ENCODE measurements at places on chromosomes 5 and 9.

DNA sequence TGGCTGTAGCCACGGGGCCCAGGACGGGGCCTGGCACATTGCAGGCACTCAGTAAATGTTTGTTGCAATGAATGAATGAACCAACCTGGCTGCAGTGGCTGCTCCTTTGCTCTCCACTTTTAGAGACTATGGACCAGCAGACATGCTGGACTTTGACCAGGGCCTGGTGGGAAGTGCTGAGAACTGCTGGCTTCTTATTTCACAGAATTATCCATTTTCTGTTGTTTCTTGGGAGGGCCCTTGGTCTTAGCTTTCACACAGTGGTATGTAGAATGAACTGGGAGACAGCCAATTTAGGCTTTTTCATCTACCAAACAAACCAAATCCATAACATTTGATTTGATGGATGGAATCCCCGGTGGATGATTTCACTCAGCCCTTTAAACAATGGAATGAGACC lies 78.0 kb upstream of the LHFPL2 start:
- DNase-seq: no peak

DNA sequence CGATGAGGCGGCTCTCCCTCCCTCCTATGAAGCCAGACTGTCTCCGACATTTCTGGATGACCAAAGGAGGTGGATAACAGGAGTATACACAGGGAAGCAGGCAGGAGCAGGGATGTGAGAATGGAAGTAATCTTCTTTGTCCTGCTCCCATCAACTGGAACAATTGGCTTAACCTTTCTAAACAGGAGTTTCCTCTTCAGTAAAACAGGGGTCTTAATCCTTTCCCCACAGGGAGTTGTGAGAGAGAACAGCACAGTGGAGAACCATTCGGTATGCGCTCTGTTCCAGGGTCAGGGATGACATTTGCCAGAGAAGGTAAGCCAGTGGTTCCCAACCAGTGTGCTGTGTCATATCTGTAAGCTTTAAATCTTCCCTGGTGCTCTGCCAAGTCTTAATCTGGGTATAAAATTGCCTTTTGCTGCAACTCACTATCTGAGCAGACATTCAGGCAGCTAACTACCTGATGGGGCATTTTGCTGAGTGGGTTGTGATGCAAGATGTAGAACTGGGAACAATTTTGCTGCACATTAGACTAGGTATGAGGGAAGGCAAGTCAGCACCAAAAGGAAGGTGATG lies 294.8 kb upstream of the KIF2A start:
- DNase-seq: no peak

DNA sequence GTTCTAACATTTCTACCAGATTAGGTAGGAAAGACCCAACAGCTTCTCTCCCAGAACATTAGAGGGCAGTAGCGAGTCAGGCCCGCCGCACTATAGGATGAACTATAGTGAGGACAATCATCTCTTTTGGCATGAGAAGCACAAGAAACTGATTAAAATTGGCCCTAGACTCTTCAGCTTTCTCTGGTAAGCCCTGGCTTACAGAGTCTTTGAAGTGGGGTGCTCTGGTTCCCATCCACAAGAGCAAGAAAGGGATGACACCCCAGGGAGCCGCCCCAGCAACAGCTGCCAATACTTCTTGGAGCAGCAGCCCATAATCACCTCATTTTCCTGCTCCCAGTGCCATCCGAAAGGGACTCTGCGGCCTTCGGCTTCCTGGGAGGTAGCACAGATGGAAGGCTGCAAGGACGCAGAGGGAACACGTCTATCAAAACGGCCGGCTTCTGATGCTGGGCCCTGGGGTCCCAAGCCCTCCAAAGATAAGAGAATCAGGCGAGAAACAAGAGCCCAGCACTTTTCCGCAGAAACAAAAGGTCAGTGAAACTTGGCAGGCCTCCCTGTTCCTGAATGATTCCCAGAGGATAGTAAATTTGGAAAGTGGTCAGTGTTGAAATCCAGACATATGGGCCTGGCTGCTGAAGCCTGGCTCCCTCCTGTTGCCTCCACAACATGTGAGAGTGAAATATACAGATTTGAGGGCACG lies 69.3 kb downstream of the HSD17B3 start:
- no peak for DNase-seq

GRCh38 chr5:173733831-173734501 lies 117.5 kb upstream of the BOD1 start:
- no peak for DNase-seq

GRCh38 chr5:159978358-159978757 lies 30.6 kb upstream of the TTC1 start:
- DNase-seq: no peak

DNA sequence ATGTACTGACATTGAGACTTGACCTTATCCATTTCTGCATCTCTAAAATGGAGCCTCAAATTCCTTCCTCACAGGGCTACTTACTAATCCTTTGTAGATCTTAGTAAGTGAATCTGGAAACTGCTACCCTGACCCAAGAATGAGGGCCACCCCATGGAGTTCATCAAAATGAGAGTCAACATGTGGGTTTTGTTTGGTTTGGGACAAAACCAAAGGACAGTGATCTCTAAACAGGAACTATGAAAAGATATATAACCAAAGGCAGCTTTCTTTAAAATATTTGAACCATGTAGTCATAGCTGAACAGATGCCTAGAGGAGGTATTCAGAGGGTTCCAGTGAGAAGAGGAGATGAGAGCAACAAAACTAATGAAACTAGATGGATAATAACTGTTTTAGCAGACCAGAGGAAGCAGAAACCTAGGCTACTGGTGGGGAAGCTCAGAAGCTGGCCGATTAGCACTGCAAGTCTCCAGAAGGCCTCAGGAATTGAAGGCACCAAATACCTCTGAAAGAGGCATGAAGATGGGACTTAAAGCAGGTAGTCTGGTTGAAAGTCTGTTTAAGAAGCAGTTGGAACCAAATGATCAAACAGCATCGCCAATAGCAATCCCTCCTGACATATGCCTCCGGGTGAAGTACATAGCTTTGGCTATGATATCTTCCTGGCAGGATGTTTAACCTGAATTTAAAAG lies 45.8 kb downstream of the THOC3 start:
- DNase-seq: no peak

DNA sequence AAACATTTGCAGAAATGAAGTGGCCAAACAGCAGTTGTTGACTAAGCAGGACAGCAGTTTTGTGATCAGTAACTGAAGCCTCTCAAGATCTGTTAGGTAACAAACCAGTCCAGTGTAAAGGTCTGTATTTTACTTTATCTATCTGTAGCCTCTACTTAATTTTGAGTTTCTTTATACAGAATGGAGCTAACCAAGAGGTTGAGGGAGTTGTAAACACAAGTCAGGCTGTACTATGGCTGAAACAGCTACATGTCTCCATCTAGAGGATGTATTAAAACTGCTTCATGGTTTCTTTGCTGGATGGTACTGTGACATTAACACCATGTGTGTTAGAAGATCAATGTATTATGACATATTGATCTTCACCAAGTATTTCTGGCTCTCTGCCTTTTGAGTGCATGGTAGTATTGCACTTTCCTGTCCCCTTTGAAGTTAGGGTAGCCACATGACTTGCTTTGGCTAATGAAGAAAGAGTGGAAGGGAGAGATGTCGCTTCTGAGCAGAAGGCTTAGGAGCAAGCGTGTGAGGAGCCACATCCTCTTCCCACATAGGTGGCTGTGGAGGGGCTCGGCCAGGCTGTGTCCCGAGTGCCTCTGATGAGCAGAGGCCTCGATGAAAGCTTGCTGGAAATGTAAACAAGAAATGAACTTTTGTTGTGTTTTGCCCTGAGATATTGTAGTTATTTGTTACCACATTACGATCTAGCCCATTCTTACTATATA lies 105.6 kb upstream of the PCA3 start:
- DNase-seq: no peak

DNA sequence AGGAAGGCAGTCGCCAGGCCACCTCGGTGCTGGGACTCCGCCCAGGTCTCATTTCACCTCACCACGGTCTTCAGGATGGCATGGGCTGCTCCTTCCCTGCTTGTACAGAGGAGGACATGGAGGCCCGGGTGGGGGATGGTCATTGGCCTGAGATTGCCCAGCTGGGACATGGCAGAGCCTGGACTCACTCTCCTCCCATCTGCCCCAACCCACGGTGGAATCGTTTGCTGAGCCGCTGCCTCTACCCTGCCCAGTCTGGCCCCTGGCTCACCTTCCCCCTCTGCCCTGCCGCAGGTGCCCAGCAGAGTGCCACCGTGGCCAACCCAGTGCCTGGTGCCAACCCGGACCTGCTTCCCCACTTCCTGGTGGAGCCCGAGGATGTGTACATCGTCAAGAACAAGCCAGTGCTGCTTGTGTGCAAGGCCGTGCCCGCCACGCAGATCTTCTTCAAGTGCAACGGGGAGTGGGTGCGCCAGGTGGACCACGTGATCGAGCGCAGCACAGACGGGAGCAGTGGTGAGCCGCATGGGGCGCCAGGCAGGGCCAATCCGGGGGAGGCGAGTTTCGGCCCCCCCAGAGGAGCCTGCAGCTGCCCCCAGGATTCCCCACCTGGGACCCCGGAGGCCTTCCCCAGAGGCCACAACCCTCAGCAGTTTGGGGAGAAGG lies 36.7 kb downstream of the HK3 start:
- DNase-seq: no peak

DNA sequence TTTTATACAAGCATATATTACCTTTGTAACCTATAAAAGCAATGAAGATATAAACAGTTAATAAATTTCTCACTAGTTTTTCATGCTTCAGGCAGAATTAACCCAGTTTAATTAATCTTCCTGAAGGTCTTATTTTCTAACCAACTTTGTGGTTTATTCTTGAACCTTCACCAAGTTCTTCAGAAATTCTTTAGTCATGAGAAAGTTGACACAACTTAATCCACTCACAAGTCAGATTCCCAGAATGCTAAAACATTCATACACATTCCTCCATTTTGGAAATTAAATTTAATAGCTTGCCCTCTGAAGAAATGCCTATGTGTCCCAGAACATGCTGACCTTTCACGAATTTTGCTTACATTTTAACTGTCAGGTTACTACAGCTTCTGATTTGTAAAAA lies 105.4 kb upstream of the PAM start:
- no peak for DNase-seq

- DNase-seq: no peak
Observed at GRCh38 chr5:105508519-105508918, 1945.9 kb upstream of the NUDT12 start.

GRCh38 chr9:135614821-135615665 lies 24.3 kb downstream of the GLT6D1 start:
- no peak for DNase-seq

DNA sequence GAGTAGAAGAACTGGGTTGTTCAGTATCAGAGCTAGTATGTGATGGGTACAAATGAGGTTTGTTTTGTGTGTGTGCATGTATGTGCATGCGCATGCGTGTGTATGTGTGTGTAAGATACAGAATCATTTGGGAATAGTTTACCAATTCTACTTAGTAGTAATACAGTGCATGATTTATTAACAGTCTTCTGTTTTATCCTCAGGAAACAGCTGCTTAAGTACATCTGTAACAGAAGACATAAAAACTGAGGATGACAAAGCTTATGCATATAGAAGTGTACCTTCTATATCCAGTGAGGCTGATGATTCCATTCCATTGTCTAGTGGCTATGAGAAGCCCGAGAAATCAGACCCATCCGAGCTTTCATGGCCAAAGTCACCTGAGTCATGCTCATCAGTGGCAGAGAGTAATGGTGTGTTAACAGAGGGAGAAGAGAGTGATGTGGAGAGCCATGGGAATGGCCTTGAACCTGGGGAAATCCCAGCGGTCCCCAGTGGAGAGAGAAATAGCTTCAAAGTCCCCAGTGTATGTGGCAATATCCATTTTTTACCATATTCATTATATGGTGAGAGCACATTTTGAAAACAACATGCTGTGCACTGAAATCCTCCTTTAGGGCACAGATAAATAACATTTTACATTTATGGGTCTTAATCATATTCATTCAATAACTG lies 228.5 kb downstream of the KDM4C start:
- no peak for DNase-seq

GRCh38 chr5:133706506-133707430 lies 94.4 kb upstream of the FSTL4 start:
- no peak for DNase-seq

- no peak for DNase-seq
Observed at GRCh38 chr5:158163451-158164295, 304.7 kb upstream of the CLINT1 start.

DNA sequence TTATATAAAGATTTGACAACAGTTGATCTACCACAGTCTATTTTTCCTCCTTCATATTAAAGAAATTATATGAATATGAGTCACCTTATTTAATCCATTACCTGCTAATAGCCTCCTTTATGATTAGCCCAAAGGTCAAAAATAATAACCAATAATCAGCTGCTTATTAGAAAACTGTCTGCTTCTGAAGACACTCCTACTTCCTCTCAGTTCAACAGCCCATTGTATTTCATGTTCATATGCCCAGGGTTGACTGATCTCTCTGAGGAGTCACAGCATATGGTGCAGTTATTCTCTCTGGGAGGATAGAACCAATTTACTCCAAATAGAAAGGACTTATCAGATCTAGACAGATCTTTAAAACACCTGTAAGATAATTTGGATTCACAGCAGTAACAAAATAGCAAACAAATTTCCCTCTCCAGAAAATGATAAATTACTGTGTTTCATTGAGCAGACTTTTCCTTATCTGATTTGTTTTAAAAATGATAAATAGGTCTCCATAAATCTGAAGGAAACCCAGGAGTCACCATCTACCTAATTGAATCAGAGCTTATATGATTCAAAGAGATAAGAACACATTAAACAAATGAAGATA lies 180.4 kb upstream of the ITGA1 start:
- no peak for DNase-seq

GRCh38 chr5:37208883-37209797 lies 40.0 kb downstream of the CPLANE1 start:
- no peak for DNase-seq

GRCh38 chr9:77952635-77953328 lies 78.8 kb downstream of the GNAQ start:
- DNase-seq: no peak

Measured in activated CD8-positive, alpha-beta memory T cell treated with anti-CD3 and anti-CD28 coated beads for 4 hours (primary cell).